Foreskin keratinocyte (primary cell): ENCODE measurements at places on chromosomes 1 and 21. TPM values are rescaled to one million over a fixed set of nuclear protein-coding genes. Genes with fewer than 3 reads are reported as not detected.

The MAP10 gene
- 0.99 and 1.0 TPM in 2 replicates for total RNA-seq

The CLEC20A gene
- not detected in 2 replicates for total RNA-seq

The TMEM240 gene
- 0.28 and 0.37 TPM in 2 replicates for total RNA-seq

The ZC3H12A gene
- 24.5 and 32.4 TPM in 2 replicates for total RNA-seq

The LCE4A gene
- not detected in 2 replicates for total RNA-seq

The PTPN14 gene
- 47.6 and 48.2 TPM in 2 replicates for total RNA-seq

The TPR gene
- 59.2 and 61.9 TPM in 2 replicates for total RNA-seq

The UMODL1 gene
- not detected in 2 replicates for total RNA-seq

The KAZN gene
- 7.4 and 8.7 TPM in 2 replicates for total RNA-seq

The PIK3CD gene
- 25.0 and 40.4 TPM in 2 replicates for total RNA-seq

The FCGR2B gene
- total RNA-seq = not detected in 2 replicates

The UBQLN4 gene
- 32.0 and 33.0 TPM in 2 replicates for total RNA-seq

The STIL gene
- total RNA-seq = 21.1 and 23.0 TPM in 2 replicates

The RNU1-4 gene
- total RNA-seq = 2,556 and 4,441 TPM in 2 replicates

The MARK1 gene
- 13.4 and 16.2 TPM in 2 replicates for total RNA-seq

The SMG7 gene
- 41.4 and 46.2 TPM in 2 replicates for total RNA-seq

The PLPPR5 gene
- 0.11 and 0.20 TPM in 2 replicates for total RNA-seq

The WNT9A gene
- total RNA-seq = 0.53 and 2.0 TPM in 2 replicates

The CGN gene
- total RNA-seq = 3.6 and 4.2 TPM in 2 replicates

The TEX38 gene
- not detected in 2 replicates for total RNA-seq

The PPIAL4G gene
- not detected in 2 replicates for total RNA-seq

The DCST2 gene
- 0.07 and 0.27 TPM in 2 replicates for total RNA-seq

The PADI4 gene
- total RNA-seq = not detected in 2 replicates

The COPA gene
- 116 and 147 TPM in 2 replicates for total RNA-seq

The ZC3H11A gene
- 85.1 and 87.6 TPM in 2 replicates for total RNA-seq

The C1orf141 gene
- not detected in 2 replicates for total RNA-seq

The LRP8 gene
- total RNA-seq = 30.5 and 38.9 TPM in 2 replicates

The PARS2 gene
- total RNA-seq = 5.9 and 6.2 TPM in 2 replicates

The SH2D2A gene
- 8.4 and 12.1 TPM in 2 replicates for total RNA-seq

The CYP4A22 gene
- total RNA-seq = not detected in 2 replicates

The COL8A2 gene
- total RNA-seq = 0.68 and 0.78 TPM in 2 replicates

The SHISA4 gene
- total RNA-seq = 2.4 and 3.8 TPM in 2 replicates

The KCNK1 gene
- 13.9 and 15.4 TPM in 2 replicates for total RNA-seq

The ATP1A4 gene
- total RNA-seq = not detected in 2 replicates

The HIPK1 gene
- total RNA-seq = 25.7 and 27.0 TPM in 2 replicates

The GBP6 gene
- 0.20 and 0.39 TPM in 2 replicates for total RNA-seq

The S100A8 gene
- 4.1 and 6.2 TPM in 2 replicates for total RNA-seq

The PBXIP1 gene
- 12.1 and 20.8 TPM in 2 replicates for total RNA-seq

The APP gene
- total RNA-seq = 472 and 479 TPM in 2 replicates

The RASSF5 gene
- 2.4 and 2.8 TPM in 2 replicates for total RNA-seq

The LCA5L gene
- 0.42 and 0.61 TPM in 2 replicates for total RNA-seq

The KRTAP11-1 gene
- total RNA-seq = not detected in 2 replicates

The SPRR1B gene
- total RNA-seq = 36.3 and 89.7 TPM in 2 replicates

The ASCL5 gene
- not detected in 2 replicates for total RNA-seq

The CXADR gene
- 18.3 and 19.9 TPM in 2 replicates for total RNA-seq

The LCK gene
- 1.1 TPM in 2 replicates for total RNA-seq

The KCNE1 gene
- total RNA-seq = 0.11 TPM in 1 of 2 replicates, not detected in the other

The SPRR1A gene
- 7.7 and 12.7 TPM in 2 replicates for total RNA-seq

The PUSL1 gene
- 39.7 and 40.1 TPM in 2 replicates for total RNA-seq

The ADGRB2 gene
- 2.5 and 2.8 TPM in 2 replicates for total RNA-seq

The FLG2 gene
- 0.04 and 0.07 TPM in 2 replicates for total RNA-seq
